ENCODE measurements at places on chromosomes 1 and 21.

- H3K36me3 ChIP-seq = peaks cover 28% of the 10 kb centered on the region
- no peaks in the 10 kb centered on the region for H3K27me3 ChIP-seq
- DNase-seq = no peak
Measured at GRCh38 chr1:37862330-37862729, 2.9 kb upstream of the MTF1 start.

DNA sequence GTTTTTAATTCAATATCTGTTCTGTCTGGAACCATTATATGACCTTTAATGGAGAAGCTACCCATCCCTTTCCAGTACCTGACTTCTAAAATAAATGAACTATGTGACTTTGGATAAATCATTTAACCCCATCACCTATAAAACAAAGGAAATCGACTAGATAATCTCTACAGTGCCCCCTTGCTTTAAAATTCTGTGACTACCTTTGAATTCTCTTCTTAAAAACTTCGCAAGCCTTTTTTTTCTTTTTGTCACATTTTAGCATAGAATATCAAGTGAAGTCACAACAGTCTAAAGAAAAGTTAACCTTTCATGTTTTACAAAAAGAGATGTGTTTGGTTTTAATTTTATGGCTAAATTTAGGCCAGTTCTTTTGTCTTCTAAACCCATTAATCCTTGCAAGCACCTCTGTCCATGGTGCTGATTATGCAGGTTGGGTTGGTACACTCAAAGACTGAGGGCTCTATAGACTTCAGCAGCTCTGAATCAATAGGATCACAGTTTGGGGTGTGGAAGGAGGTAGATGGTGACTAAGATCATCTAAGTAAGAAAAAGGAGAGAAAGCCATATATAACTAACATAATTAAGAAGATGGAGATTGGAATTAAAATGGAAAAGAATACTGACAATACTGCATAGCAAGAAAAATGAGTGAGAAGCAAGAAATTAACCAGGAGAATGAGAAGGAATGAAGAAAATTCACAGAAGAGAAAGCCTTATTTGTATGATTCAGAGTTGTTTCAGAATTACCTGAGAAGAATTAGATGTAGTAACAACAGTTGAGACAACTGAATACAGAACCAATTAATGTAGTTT, 59.2 kb downstream of the TBX15 start:
- no peaks in the 10 kb centered on the region for H3K36me3 ChIP-seq
- no peak overlapping the region for H3K27ac ChIP-seq
- no peak overlapping the region for H3K4me3 ChIP-seq
- H3K27me3 ChIP-seq = no peaks in the 10 kb centered on the region

GRCh38 chr1:106173101-106173500, 883.4 kb upstream of the PRMT6 start:
- no peaks in the 10 kb centered on the region for H3K4me1 ChIP-seq
- H3K27me3 ChIP-seq = no peaks in the 10 kb centered on the region
- no peak overlapping the region for H3K27ac ChIP-seq
- no peaks in the 10 kb centered on the region for H3K36me3 ChIP-seq

DNA sequence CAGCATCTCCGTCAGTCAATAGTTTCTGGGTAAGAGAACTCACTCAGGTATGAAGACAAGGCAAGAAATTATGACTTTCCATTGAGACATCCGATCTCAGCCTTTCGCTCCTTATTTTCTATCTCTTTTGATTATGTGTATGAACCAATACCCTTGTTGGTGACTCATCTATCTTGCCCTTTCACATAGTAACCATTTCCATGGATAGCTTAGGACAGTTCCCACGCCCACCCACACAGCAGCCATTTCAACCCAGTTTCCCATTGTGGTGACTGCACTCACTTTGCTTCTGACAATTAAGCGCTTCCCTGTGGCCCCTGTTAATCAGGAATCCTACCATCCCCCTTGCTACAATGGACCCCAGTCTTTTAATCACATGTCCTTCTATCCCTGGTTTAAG, 210.6 kb upstream of the ADGRL2 start:
- H3K27me3 ChIP-seq = no peaks in the 10 kb centered on the region
- no peak overlapping the region for H3K4me3 ChIP-seq
- no peaks in the 10 kb centered on the region for H3K36me3 ChIP-seq
- no peak overlapping the region for H3K27ac ChIP-seq
- no peak for DNase-seq
- H3K4me1 ChIP-seq = peaks cover under 1% of the 10 kb centered on the region

- no peak for DNase-seq
- H3K4me1 ChIP-seq = no peaks in the 10 kb centered on the region
- no peak overlapping the region for H3K27ac ChIP-seq
- H3K36me3 ChIP-seq = no peaks in the 10 kb centered on the region
Measured at GRCh38 chr1:2602866-2603520, 16.4 kb downstream of the PRXL2B start.

- no peaks in the 10 kb centered on the region for H3K4me1 ChIP-seq
- H3K27me3 ChIP-seq = no peaks in the 10 kb centered on the region
- peak overlapping the region; percentile 30 for H3K4me3 ChIP-seq
- no peaks in the 10 kb centered on the region for H3K36me3 ChIP-seq
- DNase-seq = no peak
Measured at GRCh38 chr1:148318904-148319242, 164.2 kb downstream of the PPIAL4G start.

DNA sequence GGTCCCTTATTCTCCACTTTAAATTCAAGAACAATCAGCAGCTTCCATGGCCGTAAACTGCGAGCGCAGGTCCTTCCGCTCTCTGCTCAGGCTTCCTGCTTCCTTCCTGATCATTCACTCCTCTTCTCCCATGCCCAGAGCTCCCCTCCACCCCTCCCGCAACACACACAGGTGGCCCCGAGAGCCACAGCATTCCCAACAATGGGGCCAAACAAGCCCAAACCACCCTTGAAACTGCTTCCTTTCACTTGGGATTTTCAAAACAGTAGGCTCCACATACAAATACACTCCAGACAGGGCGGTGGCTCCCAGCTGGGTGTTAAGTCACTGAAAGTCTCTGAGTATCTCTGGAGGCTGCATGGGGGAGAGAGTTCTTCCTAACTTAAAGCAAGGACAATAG, 11.4 kb downstream of the FAM89A start:
- no peak for DNase-seq
- no peaks in the 10 kb centered on the region for H3K36me3 ChIP-seq
- no peaks in the 10 kb centered on the region for H3K27me3 ChIP-seq
- H3K27ac ChIP-seq = no peak overlapping the region
- H3K4me3 ChIP-seq = no peak overlapping the region

GRCh38 chr1:167126317-167126716, 32.4 kb downstream of the STYXL2 start:
- no peaks in the 10 kb centered on the region for H3K36me3 ChIP-seq
- H3K27ac ChIP-seq = no peak overlapping the region
- DNase-seq = no peak

DNA sequence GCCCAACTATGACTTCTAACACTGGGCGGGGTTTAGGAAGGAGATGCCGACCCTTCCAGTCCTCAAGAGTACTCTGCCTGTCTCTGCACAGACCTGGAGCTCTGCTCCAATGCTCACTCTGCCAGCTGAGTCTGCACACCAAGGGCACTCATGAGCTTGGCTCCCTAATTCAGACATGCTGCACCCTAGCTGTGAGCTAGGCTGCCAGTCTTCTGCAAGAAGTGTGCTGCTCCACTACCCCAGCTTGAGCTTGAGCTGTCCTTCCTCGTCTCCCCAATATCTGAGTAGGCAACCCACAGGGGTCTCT, 13.2 kb downstream of the TP53BP2 start:
- H3K27me3 ChIP-seq = no peaks in the 10 kb centered on the region
- H3K4me3 ChIP-seq = no peak overlapping the region
- H3K36me3 ChIP-seq = no peaks in the 10 kb centered on the region
- no peak for DNase-seq
- H3K4me1 ChIP-seq = peaks cover 33% of the 10 kb centered on the region

DNA sequence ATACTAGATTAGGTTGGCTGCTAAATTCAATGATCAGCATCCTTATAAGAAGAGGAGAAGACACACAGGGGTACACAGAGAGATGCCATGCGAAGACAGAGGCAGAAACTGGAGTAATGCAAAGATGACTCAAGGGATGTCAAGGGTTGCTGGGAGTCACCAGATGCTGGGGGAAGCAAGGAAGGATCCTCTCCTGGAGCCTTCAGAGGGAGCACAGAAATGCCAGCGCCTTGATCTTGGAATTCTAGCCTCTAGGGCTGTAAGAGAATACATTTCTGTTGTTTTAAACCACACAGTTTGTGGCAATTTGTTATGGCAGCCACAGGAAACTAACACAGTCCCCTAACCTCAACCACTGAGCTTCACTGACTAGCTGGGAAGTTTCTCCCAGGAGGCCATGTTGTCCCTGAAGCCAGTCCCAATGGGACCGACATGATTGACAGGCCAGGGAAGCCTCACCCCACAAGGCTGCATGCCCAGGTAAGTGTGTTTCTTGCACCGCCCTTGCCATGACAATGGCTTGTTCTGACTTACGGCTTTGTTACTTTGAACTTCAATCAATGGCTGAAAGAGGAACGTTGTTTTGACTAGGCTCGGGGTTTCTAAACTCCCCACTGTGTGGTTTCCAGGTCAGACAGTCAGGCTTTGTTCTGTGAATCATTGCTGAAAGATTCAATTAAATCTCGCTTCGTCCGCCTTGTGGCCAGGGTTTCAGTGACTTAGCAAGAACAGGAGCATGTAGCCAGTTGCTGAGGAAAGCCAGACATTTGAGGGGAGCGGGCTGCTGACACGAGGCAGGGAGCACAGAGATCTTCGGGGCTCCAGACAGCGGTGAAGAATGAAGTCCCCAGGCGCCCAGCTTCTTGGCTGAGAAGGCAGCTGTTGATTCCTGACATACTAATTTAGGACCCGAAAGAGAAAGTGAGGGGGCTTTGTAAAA, 62.3 kb downstream of the RUNX1 start:
- no peak overlapping the region for H3K4me3 ChIP-seq
- H3K4me1 ChIP-seq = peaks cover 27% of the 10 kb centered on the region
- H3K36me3 ChIP-seq = no peaks in the 10 kb centered on the region
- H3K27me3 ChIP-seq = no peaks in the 10 kb centered on the region
- DNase-seq = peak; percentile 71

DNA sequence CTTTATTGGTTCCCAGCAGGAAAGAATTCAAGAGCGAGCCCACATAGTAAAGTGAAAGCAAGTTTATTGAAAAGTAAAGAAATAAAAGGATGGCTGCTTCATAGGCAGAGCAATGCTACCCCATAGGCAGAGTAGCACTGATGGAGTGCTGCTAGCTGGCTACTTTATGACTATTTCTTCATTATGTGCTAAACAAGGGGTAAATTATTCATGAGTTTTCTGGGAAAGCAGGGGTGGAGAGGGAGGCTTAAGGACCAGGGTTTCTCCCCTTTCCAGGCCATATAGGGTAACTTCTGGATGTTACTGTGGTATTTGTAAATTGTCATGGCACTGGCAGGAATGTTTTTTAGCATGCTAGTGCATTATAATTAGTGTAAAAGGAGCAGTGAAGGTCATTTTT, 1271.4 kb downstream of the KCNT2 start:
- no peak for DNase-seq
- H3K4me3 ChIP-seq = no peak overlapping the region
- no peaks in the 10 kb centered on the region for H3K36me3 ChIP-seq

- no peak for DNase-seq
- H3K27ac ChIP-seq = no peak overlapping the region
- H3K4me1 ChIP-seq = no peaks in the 10 kb centered on the region
- no peak overlapping the region for H3K4me3 ChIP-seq
Measured at GRCh38 chr1:219434285-219434922, 178.5 kb downstream of the ZC3H11B start.

DNA sequence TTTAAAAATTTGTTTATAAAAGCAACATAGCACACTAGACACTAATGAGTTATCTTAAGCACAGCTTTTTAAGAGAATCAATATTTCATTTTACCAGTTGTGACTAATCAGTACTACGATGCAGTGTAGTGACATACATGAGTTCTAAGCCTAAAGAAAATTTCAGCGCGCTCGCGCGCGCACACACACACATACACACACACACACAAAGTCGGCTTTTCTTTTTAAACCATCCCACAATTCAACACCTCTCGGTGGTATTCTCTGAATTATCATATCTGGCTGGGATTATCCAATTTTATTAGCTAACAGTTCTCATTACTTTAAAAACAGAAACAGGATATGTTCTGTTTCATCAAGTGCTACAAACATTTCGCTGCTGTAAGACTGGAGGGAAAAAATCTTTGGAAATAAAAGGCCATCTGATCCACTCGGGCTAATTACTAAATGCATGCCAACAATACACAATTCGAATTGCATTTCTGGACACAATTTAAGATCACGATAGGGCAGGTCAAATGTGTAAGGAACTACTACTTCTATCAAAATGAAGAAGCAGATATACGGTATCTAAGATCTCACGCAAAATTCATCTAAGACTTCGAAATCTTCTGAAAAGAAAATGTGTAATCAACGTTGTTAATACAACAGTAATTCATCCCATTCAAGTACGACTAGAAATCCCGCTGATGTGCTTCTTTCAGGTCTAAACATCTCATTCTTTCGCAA, 1.2 kb downstream of the TUT4 start:
- no peak for DNase-seq
- peak overlapping the region; percentile 92 for H3K27ac ChIP-seq
- H3K36me3 ChIP-seq = no peaks in the 10 kb centered on the region
- peaks cover 37% of the 10 kb centered on the region for H3K4me1 ChIP-seq
- H3K27me3 ChIP-seq = no peaks in the 10 kb centered on the region
- H3K4me3 ChIP-seq = peak overlapping the region; percentile 97

- H3K4me1 ChIP-seq = peaks cover 67% of the 10 kb centered on the region
- no peak for DNase-seq
- peaks cover 54% of the 10 kb centered on the region for H3K36me3 ChIP-seq
- peak overlapping the region; percentile 82 for H3K27ac ChIP-seq
Measured at GRCh38 chr1:31699341-31699891, 4.4 kb downstream of the COL16A1 start.

DNA sequence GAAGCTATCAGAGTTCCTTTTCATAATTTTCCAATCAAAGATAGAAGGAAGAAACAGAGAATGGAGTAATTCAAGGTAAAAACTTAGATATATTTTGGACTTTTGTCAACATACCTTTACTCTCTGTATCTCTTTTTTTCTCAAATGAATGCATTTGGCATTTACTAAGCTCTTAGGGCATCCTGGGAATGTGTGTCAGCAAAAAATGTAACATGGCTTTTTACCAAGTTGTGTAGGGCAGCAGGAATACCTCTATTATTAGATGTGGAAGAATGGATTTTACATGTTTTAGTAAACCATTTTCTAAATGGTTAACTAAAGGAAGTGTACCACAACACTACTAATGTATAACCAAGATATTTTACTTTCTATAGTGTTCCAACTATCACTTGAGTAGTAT, 4.2 kb upstream of the COL11A1 start:
- no peak overlapping the region for H3K4me3 ChIP-seq
- H3K4me1 ChIP-seq = peaks cover 17% of the 10 kb centered on the region

GRCh38 chr1:149879556-149879955, 19.8 kb upstream of the BOLA1 start:
- peaks cover 9% of the 10 kb centered on the region for H3K4me1 ChIP-seq
- H3K4me3 ChIP-seq = no peak overlapping the region
- DNase-seq = no peak
- no peaks in the 10 kb centered on the region for H3K36me3 ChIP-seq

GRCh38 chr1:47435506-47436303, 2.1 kb upstream of the FOXD2 start:
- H3K4me3 ChIP-seq = no peak overlapping the region
- H3K27me3 ChIP-seq = peaks cover 78% of the 10 kb centered on the region
- H3K27ac ChIP-seq = no peak overlapping the region
- no peaks in the 10 kb centered on the region for H3K36me3 ChIP-seq
- DNase-seq = no peak
- peaks cover 60% of the 10 kb centered on the region for H3K4me1 ChIP-seq

- no peaks in the 10 kb centered on the region for H3K36me3 ChIP-seq
- peak; percentile 68 for DNase-seq
- no peaks in the 10 kb centered on the region for H3K27me3 ChIP-seq
- peaks cover 19% of the 10 kb centered on the region for H3K4me1 ChIP-seq
- peak overlapping the region; percentile 79 for H3K4me3 ChIP-seq
Measured at GRCh38 chr1:227541796-227542152, 21.6 kb upstream of the ZNF678 start.

Measured in sigmoid colon (tissue), 7 donors.